ENCODE measurements at places on chromosomes 4 and X.

GRCh38 chrX:56793112-56793430, 64.0 kb downstream of the NBDY start:
- no peak for DNase-seq

- no peak for DNase-seq
These were observed 754.6 kb upstream of the AGA start for GRCh38 chr4:178196751-178197374.

GRCh38 chr4:8317474-8317873, 47.9 kb downstream of the HTRA3 start:
- DNase-seq, result no peak

DNA sequence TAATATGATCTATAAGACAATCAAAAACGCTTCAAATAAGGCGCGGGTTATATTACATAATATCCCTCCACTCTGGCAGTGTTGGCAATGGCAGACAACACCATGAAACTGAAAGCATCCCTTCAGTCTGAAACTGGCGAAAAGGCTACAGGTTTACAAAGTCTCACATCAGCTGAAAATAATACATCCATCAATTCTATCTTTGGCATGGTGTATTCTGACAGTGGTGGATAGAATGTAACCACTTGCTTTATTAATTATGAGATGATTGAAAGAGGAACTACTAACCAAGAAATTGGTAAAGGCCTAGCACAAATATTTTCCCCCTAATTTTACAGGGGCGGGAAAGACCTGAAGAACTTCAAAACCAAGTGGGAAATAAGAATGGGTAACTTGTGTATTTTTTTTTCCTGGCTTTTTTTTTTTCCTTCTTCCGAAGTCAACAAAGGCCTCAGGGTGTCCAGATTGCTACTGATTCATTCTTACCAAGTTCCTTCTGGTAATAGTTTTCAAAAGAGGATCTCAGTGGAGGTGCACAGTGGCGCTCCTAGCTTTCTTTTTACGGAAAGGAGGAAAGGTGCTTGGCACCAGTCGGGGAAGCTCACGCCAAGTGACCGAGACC, 728 bp downstream of the UBA6 start:
- peak; percentile 68 for DNase-seq
